ENCODE measurements at places on chromosomes 12 and 14.

DNA sequence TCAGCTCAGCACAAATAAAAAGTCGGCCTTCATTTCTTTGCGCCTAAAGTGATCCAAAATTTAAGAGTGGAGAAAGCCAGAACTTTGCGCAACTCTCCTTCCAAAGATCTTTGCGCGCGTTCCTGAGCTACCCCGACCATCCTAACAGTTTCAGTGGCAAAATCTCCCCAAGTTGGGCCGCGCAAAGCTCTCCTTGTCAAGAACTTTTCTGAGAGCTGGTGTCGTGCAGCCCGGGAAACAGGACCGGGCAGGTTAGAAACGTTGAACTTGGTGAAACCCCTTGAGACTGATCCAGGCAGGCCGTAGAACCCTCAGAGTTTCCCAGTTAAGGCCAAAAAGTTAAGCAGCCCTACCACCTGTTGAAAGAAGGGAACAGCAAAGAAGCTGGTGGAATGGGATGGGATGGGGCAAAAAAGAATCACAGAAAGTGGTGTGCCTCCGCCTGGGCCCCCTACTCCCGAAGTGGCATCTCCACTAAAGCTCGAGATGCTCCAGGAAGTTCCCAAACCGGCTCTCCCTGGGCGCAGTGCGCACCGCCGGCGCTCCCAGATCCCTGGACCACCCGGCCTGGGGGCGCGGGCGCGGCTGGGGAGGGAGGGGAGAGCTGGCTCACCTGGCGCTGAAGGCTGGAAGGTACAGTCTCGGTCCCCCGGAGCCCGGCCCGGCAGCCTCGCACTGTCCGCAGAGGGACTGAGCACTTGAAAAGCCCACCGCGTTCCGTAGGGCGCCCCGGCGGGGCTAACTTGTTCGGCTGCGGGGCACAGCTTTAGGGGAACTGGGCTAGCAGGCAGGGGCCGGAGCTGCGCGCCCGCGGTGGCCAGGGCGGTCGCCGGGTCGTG is 768 bp downstream of the DBX2 start:
- DNase-seq, result no peak

- no peak for DNase-seq
Measured at GRCh38 chr14:95477411-95478269, 38.8 kb downstream of the SYNE3 start.

DNA sequence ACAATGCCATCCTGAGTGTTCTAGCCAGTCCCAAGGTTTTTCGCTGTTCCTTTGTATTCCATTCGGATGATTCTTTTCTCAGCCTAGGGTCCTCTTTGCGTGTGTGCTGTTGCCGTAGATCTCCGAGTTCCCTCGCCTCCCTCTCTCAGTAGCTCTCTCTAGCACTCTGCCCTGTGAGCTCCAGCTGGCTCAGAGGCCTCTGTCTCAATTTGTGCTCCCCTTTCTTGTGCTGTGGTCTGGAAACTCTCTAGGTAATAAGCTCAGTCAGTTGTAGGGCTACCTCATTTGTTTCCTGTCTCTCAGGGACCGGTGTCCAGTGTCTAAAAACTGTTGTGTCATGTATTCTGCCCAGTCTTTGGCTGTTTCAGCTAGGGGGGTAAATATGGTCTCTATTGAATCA is 179.3 kb downstream of the PCNX1 start:
- DNase-seq, result no peak

DNA sequence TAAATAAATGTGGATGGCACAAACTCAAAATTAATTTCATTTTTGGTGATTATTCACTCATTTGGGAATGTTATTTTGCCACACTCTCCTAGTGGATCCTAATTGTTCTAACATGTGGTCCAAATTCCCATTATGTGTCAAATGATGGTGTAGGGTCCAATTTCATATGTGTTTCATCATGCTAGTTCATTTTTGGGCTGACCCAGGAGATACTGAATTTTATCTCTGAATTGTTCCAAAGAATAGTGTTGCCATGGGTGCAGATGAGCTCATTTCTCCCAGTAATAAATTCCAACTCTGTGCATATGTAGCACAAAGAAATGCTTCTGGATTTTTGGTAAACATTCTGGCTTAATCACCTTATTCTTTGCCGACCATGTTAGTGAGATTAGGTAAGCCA is 23.5 kb upstream of the SEL1L start:
- DNase-seq, result no peak

DNA sequence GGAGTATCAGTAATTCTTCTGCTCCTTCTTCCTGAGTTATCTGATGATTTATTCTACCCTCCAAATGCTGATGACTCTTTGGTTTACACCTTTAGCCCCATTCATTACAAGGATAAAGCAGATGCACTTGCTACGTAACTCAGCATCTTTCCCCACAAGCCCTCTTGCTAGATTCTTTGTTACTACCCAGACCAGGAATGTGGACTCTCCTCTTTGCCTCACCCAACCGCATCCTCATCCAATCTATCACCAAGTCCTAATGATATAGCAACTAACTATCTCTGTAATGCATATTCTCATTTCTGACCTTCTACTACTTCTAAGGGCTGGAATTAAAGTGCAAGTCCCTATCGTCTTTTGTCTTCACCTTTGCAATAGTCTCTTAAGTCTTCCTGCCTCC is 9.2 kb downstream of the KRT1 start:
- DNase-seq, result no peak

- no peak for DNase-seq
Measured at GRCh38 chr14:63493246-63493645, 49.9 kb downstream of the PPP2R5E start.

GRCh38 chr12:46808317-46808716 is 17.5 kb downstream of the SLC38A4 start:
- DNase-seq, result no peak

GRCh38 chr12:113933201-113933786 is 32.8 kb downstream of the RBM19 start:
- no peak for DNase-seq

- no peak for DNase-seq
Measured at GRCh38 chr12:51873251-51873994, 14.5 kb upstream of the ANKRD33 start.

DNA sequence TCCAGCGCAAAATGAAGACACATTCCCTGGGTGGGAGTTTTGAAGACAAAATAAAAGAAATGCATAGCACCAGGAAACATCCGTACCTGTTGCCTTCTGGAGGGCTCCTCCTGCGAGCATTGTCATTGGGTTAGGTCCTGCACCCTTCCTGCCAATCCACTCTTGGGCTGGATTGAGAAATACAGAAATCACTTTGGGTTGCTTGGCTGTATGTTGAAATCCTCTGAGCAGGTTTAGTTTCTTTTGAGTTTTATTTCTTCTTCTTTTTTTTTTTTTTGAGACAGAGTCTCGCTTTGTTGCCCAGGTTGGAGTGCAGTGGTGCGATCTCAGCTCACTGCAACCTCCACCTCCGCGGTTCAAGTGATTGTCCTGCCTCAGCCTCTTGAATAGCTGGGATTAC is 67.6 kb downstream of the ARF6 start:
- DNase-seq, result no peak

- no peak for DNase-seq
Measured at GRCh38 chr14:92480856-92481255, 32.7 kb upstream of the RIN3 start.

DNA sequence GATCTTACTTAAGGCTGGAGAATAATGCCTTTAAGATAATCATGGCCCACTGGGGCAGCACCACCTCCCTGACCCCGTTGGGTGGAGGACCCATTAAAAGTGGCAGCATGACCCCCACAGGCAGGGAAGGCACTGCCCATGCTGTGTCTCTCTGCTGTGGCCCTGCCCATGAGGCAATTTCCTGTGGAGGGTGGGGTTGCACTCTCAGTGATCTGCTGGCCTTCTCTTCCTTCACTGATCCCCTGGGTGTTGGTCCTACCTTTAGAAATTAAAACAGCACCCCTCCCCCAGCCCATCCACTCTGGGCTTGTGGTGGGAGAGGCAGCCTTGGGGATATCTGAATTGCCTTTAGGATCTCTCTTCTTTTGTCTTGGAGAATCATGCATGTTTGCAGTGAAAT is 17.3 kb downstream of the KLRK1 start:
- DNase-seq, result no peak

GRCh38 chr12:46373301-46374296 is 1.0 kb upstream of the SLC38A2 start:
- DNase-seq, result no peak

All from thymus (tissue), 14 donors.